Mesothelial cell of epicardium (in vitro differentiated cells): ENCODE measurements at places on chromosomes 7 and 10.

DNA sequence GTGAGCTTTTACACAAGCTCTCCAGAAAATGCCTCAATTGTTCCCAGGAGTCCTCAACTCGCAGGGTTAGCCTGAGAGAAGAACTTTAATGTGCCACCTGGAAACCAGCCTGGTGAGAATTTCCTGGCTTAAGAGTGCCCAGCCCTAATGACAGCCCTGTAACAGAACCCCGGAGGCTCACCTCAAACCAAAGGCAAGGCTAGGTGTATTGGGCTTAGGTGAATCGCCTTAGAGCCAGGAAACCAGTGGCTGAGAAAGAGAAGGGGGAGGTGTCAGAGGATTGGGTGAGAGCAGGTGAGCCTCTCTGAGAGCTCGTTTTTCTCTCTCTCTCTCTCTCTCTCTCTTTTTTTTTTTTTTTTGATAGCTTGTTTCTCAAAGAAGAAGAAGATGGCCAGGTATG, 7.3 kb downstream of the OCM2 start:
- DNase-seq = no peak

GRCh38 chr7:2114052-2114451, 118.7 kb downstream of the MAD1L1 start:
- DNase-seq = no peak

GRCh38 chr10:130720235-130720634, 584.0 kb downstream of the GLRX3 start:
- DNase-seq = no peak

DNA sequence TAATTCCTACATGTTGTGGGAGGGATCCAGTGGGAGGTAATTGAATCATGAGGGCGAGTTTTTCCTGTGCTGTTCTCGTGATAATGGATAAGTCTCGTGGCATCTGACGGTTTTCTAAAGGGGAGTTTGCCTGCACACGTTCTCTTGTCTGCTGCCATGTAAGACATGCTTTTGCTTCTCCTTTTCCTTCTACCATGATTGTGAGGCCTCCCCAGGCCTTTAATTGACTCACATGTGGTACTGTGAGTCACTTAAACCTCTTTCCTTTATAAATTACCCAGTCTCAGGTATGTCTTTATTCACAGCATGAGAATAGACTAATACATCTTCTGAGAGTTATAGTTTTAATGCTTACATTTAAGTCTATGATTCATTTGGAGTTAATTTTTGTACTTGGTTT, 22.6 kb upstream of the CPN1 start:
- DNase-seq = no peak

- DNase-seq = no peak
Measured at GRCh38 chr10:123863721-123864482, 27.7 kb downstream of the CPXM2 start.

GRCh38 chr10:28278842-28279241, 24.0 kb downstream of the MPP7 start:
- DNase-seq = no peak

GRCh38 chr10:128808921-128809440, 658.1 kb upstream of the MGMT start:
- no peak for DNase-seq

DNA sequence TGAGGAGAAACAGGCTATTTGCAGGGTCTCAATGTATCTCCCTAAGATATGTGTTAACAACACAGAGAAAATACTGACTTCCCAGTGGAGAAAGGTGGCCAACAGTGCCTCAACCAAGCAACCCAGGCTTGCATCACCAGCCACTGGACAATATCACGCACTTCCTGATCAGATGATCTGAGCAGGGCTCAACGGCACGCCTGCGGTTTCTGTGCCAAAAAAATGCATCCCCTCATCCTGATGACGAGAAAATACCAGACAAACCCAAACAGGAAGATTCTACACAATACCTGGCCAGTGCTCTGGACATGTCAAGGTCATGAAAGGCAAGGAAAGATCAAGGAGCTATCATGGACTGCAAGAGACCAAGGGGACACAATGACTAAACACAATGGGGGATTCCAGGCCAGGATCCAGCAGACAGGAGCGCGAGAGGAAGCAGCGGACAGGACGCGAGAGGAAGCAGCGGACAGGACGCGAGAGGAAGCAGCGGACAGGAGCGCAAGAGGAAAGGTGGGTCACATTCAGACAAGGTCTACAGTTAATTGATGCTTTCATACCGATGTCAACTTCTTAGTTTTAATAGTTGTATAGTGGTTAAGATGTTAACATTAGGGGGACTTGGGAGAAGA, 51.1 kb downstream of the GNA12 start:
- DNase-seq = no peak

DNA sequence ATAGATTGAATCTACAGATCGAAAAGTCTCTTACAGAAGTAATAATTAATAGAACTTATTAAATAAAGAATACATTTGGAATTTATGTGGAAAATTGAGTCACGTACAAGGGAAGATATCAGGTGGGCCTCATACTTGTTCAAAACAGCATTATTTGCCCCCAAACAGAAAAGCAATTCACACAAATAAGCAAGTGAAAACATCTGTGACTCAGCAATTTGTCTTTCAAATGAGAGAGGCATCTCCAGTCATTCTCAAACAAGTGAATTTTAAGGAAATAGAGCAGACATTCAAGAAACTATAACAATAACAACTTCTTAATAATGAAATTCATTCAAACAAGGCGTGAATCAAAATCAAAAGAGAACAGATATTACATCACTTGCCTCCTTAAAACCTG, 50.1 kb downstream of the SEMA3A start:
- no peak for DNase-seq

DNA sequence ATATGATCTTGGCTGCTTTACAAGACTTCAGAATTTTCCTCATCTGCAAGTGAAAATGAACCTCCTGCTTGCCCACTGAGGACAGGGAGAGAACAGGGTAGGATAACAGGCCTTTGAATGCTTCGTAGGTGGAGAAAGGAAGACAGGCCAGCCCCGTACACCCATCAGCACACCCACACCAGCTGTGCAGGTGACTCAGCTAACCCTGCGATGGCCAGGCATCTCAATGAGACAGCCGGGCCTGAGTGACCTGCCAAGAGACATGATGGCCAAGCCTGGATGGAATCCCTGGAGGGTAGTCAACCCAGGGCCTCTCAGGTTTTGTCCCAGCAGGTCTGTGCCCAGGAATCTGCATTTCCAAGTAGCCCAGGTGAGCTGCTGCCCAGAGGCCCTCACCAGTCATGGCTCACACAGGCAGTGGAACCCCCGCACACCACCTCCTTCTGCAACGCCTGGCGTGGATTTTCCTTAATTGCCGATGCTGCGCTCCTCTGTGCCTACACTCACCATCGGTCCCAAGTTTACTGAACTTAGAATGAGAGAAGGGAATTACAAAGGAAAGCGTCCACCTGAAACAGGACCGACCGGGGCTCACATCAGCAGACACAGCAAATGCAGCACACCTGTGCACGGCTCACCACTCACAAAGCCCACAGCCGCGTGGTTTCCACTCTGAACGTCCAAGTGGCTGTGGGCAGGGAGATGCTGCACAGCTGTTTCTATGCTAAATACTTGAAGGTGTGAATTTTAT, 163.7 kb downstream of the DIP2C start:
- no peak for DNase-seq
